ENCODE measurements at places on chromosomes 5 and 9. TPM values are rescaled to one million over a fixed set of nuclear protein-coding genes. Genes with fewer than 3 reads are reported as not detected.

The SLCO6A1 gene
- not detected for total RNA-seq

The PDE6A gene
- under 0.01 TPM for total RNA-seq

The RETREG1 gene
- 0.28 TPM for total RNA-seq

The IRX2 gene
- total RNA-seq: not detected

The NTRK2 gene
- total RNA-seq: 0.09 TPM

The DRD1 gene
- total RNA-seq: not detected

The SPINK5 gene
- not detected for total RNA-seq

The SOHLH1 gene
- not detected for total RNA-seq

The PDLIM4 gene
- total RNA-seq: 63.1 TPM

The S1PR3 gene
- total RNA-seq: 72.5 TPM

The RFX3 gene
- 5.0 TPM for total RNA-seq

The PTGER4 gene
- 39.5 TPM for total RNA-seq

The PRR16 gene
- total RNA-seq: 1.6 TPM

The AQP7 gene
- total RNA-seq: 0.09 TPM

The F2RL2 gene
- 1.1 TPM for total RNA-seq

The ST8SIA4 gene
- total RNA-seq: 8.0 TPM

The ARHGEF28 gene
- 106 TPM for total RNA-seq

The GMCL2 gene
- total RNA-seq: not detected

The CEP72 gene
- 3.1 TPM for total RNA-seq

The PCDHGA7 gene
- 1.4 TPM for total RNA-seq

The SLC34A1 gene
- not detected for total RNA-seq

The TMEM215 gene
- not detected for total RNA-seq

The LRRC8A gene
- 120 TPM for total RNA-seq

The CKMT2 gene
- not detected for total RNA-seq

The AK1 gene
- 38.4 TPM for total RNA-seq

The EEIG1 gene
- total RNA-seq: 0.99 TPM

The SPATA31D4 gene
- total RNA-seq: not detected

The COL23A1 gene
- total RNA-seq: not detected

The CDH18 gene
- total RNA-seq: under 0.01 TPM

The ANAPC2 gene
- total RNA-seq: 21.3 TPM

The FCN1 gene
- not detected for total RNA-seq

The ORM2 gene
- total RNA-seq: not detected

The KCNIP1 gene
- total RNA-seq: not detected

The DNAI1 gene
- total RNA-seq: not detected

The HSD17B4 gene
- total RNA-seq: 167 TPM

The LURAP1L gene
- total RNA-seq: 3.9 TPM

The HTR1A gene
- not detected for total RNA-seq

The WWC1 gene
- under 0.01 TPM for total RNA-seq

The PCDHAC2 gene
- total RNA-seq: 0.09 TPM

The SPTLC1 gene
- total RNA-seq: 84.9 TPM

The SPATA31C1 gene
- not detected for total RNA-seq

The PCDHGA12 gene
- total RNA-seq: 4.8 TPM

The SARDH gene
- 0.27 TPM for total RNA-seq

The SH2D3C gene
- total RNA-seq: 62.1 TPM

The NEUROG1 gene
- not detected for total RNA-seq

The SLC1A3 gene
- total RNA-seq: 0.19 TPM

The PIK3R1 gene
- total RNA-seq: 20.6 TPM

The SLC1A1 gene
- 12.2 TPM for total RNA-seq

The FBN2 gene
- 9.8 TPM for total RNA-seq

The IQGAP2 gene
- 3.4 TPM for total RNA-seq

The ADGRD2 gene
- total RNA-seq: not detected

The FOXD4L4 gene
- total RNA-seq: 0.09 TPM

The MUSK gene
- under 0.01 TPM for total RNA-seq

The VCAN gene
- 9.6 TPM for total RNA-seq

The RHOBTB3 gene
- total RNA-seq: 64.1 TPM

The IL13 gene
- not detected for total RNA-seq
